ENCODE measurements at places on chromosomes 2 and 18. TPM values are rescaled to one million over a fixed set of nuclear protein-coding genes. Genes with fewer than 3 reads are reported as not detected.

- H3K4me3 ChIP-seq, result no peak overlapping the region
- H3K27ac ChIP-seq, result peak overlapping the region; percentile 37
- DNase-seq, result no peak
- peaks cover 17% of the 10 kb centered on the region for H3K4me1 ChIP-seq
Observed at GRCh38 chr2:8993196-8993901, 10.1 kb downstream of the MBOAT2 start.

DNA sequence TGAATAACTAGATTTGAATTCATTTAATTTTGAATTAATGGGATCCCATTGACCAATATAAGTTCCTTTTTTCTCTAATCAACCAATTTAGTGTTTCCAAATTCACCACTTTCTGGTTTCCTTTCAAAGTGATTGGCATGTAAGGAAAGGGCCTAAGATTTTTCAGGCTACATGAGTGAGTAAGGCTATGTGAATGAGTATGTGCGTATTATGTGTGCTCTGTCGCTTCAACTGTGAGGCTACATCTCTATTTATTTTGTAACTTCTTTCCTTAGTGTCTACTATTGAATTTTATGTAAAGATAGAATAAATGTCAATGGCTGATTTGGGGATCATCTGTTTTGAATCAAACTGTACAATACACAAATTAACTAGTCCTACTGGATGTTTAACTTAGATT lies 110.6 kb downstream of the ABCA12 start:
- no peak overlapping the region for H3K27ac ChIP-seq
- peak; percentile 71 for DNase-seq
- no peaks in the 10 kb centered on the region for H3K36me3 ChIP-seq
- H3K4me3 ChIP-seq, result no peak overlapping the region
- no peaks in the 10 kb centered on the region for H3K27me3 ChIP-seq
- peaks cover 12% of the 10 kb centered on the region for H3K4me1 ChIP-seq

- peak overlapping the region; percentile 27 for H3K27ac ChIP-seq
- no peaks in the 10 kb centered on the region for H3K36me3 ChIP-seq
- peaks cover 8% of the 10 kb centered on the region for H3K4me1 ChIP-seq
- H3K27me3 ChIP-seq, result no peaks in the 10 kb centered on the region
Observed at GRCh38 chr2:43707255-43708015, 31.2 kb upstream of the C1GALT1C1L start.

GRCh38 chr2:170145191-170145590 lies 32.8 kb upstream of the MYO3B start:
- H3K27ac ChIP-seq, result no peak overlapping the region
- H3K4me1 ChIP-seq, result no peaks in the 10 kb centered on the region
- no peaks in the 10 kb centered on the region for H3K36me3 ChIP-seq
- no peak overlapping the region for H3K4me3 ChIP-seq
- DNase-seq, result no peak

DNA sequence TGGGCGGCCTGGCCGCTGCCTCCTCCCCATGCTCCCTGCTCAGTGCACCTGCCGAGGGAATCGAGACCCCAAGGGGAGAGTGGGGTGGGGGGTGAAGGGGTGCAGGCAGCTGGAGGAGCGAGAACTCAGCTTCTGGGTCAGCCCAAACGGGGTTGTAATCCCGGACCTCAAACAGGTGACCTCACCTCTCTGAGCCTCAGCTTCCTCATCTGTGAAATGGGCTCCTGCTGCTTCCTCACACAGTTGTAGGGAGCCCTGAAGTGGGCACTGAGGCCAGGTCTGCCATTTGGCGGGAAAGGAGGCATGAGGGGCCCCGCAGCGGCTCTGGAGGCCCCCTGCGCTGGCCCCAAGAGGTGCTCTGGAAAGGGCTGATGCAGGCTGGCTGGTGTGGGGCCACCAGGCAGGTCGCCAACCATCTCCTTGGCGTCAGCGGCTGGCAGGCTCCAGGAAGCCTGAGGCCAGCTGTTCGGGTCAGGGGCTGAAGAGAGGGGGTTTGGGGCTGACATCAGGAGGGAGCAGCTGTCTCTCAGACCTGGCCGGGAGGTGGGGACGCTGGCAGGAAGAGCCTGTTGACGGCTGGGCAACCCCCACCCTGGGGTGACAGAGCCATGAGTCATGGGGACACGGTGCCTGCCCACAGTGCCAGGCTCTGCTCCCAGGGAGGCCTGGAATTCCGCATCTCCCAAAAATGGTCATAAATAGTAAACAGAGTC lies 4.9 kb downstream of the KLHL30 start:
- DNase-seq, result peak; percentile 97
- H3K4me1 ChIP-seq, result peaks cover 11% of the 10 kb centered on the region
- H3K4me3 ChIP-seq, result peak overlapping the region; percentile 18
- no peak overlapping the region for H3K27ac ChIP-seq
- no peaks in the 10 kb centered on the region for H3K36me3 ChIP-seq

GRCh38 chr18:32868406-32868805 lies 95.6 kb upstream of the KLHL14 start:
- H3K27me3 ChIP-seq, result no peaks in the 10 kb centered on the region
- DNase-seq, result no peak
- H3K4me3 ChIP-seq, result no peak overlapping the region
- no peaks in the 10 kb centered on the region for H3K4me1 ChIP-seq
- no peak overlapping the region for H3K27ac ChIP-seq

- H3K36me3 ChIP-seq, result no peaks in the 10 kb centered on the region
- no peaks in the 10 kb centered on the region for H3K4me1 ChIP-seq
- no peak overlapping the region for H3K27ac ChIP-seq
- no peaks in the 10 kb centered on the region for H3K27me3 ChIP-seq
Observed at GRCh38 chr2:186101616-186102015, 363.0 kb downstream of the FSIP2 start.

DNA sequence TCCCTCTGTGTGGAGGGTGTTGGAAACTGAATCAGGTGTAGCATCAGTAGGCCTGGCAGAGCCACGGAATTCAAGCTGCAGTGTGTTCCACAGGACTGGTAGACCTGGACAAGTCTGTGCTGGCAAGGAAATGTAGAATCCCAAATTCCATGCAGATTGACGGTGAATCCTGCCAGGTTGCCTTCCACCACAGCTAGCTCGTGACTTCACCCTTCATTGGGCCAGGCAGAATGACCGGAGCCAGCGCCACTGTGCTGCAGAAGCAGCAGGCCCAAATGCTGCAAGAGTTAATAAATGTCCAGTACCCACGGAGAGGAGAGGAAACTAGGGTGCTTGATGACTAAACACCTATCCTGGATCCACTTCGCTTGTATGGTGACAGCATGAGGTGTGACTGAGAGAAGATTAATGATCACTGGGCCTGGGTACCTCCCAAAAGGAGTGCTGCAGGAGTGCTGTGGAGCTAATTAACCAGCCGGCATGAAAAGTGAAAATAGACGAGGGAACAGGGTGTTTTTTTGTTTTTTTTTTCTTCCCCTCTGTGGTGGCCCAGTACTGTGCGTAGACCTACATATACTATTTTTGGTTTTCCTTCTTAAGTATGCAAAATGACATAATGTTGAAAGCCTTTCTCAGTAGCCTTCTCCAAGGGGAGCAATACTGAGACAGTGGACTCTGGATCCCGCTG lies 122.2 kb downstream of the TANC1 start:
- DNase-seq, result no peak
- H3K4me3 ChIP-seq, result no peak overlapping the region
- no peaks in the 10 kb centered on the region for H3K36me3 ChIP-seq
- peaks cover 59% of the 10 kb centered on the region for H3K4me1 ChIP-seq
- H3K27me3 ChIP-seq, result no peaks in the 10 kb centered on the region

- peaks cover 92% of the 10 kb centered on the region for H3K36me3 ChIP-seq
- peak overlapping the region; percentile 29 for H3K27ac ChIP-seq
- H3K27me3 ChIP-seq, result no peaks in the 10 kb centered on the region
- peak; percentile 63 for DNase-seq
- H3K4me3 ChIP-seq, result no peak overlapping the region
- H3K4me1 ChIP-seq, result peaks cover 87% of the 10 kb centered on the region
Observed at GRCh38 chr2:215410932-215411285, 25.0 kb downstream of the FN1 start.

DNA sequence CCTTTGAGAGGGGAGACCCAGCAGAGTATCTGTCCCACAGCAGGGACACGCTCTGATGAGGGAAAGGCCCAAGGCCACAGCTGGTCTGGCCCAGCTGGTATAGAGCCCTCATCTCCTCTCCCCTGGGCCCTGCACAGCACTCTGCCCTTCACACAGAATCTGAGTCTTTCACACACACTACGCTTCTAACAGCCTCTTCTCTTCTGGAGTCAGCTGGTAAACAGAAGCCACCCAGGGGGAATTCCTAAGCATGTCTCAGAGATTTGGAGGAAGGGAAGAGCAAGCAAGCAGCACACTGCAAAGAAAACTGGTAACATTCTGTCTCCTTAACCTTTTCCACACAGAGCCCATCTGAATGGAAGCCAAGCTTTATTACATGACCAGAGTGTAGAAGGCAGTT lies 121.1 kb upstream of the ACAA2 start:
- H3K27ac ChIP-seq, result no peak overlapping the region
- DNase-seq, result no peak
- no peaks in the 10 kb centered on the region for H3K4me1 ChIP-seq
- H3K4me3 ChIP-seq, result no peak overlapping the region
- H3K36me3 ChIP-seq, result no peaks in the 10 kb centered on the region
- H3K27me3 ChIP-seq, result peaks cover 3% of the 10 kb centered on the region

GRCh38 chr2:238267884-238268680 lies 20.3 kb downstream of the PER2 start:
- H3K27me3 ChIP-seq, result no peaks in the 10 kb centered on the region
- peaks cover 2% of the 10 kb centered on the region for H3K4me1 ChIP-seq
- H3K4me3 ChIP-seq, result no peak overlapping the region
- DNase-seq, result no peak
- no peak overlapping the region for H3K27ac ChIP-seq
- peaks cover 9% of the 10 kb centered on the region for H3K36me3 ChIP-seq

GRCh38 chr2:145765874-145766273 lies 1246.0 kb upstream of the ZEB2 start:
- no peak overlapping the region for H3K27ac ChIP-seq
- no peaks in the 10 kb centered on the region for H3K27me3 ChIP-seq
- no peaks in the 10 kb centered on the region for H3K36me3 ChIP-seq
- H3K4me3 ChIP-seq, result no peak overlapping the region
- no peak for DNase-seq
- peaks cover 6% of the 10 kb centered on the region for H3K4me1 ChIP-seq

GRCh38 chr18:28088477-28088876 lies 88.5 kb downstream of the CDH2 start:
- H3K4me1 ChIP-seq, result peaks cover 31% of the 10 kb centered on the region
- DNase-seq, result no peak
- H3K36me3 ChIP-seq, result no peaks in the 10 kb centered on the region
- H3K4me3 ChIP-seq, result no peak overlapping the region
- H3K27ac ChIP-seq, result peak overlapping the region; percentile 44

- H3K36me3 ChIP-seq, result no peaks in the 10 kb centered on the region
- no peak for DNase-seq
- H3K27ac ChIP-seq, result no peak overlapping the region
- no peaks in the 10 kb centered on the region for H3K27me3 ChIP-seq
Observed at GRCh38 chr18:8167026-8167425, 442.2 kb upstream of the RAB12 start.

- H3K4me3 ChIP-seq, result no peak overlapping the region
- no peak overlapping the region for H3K27ac ChIP-seq
- peaks cover 14% of the 10 kb centered on the region for H3K4me1 ChIP-seq
Observed at GRCh38 chr18:9364242-9364641, 29.7 kb downstream of the TWSG1 start.

DNA sequence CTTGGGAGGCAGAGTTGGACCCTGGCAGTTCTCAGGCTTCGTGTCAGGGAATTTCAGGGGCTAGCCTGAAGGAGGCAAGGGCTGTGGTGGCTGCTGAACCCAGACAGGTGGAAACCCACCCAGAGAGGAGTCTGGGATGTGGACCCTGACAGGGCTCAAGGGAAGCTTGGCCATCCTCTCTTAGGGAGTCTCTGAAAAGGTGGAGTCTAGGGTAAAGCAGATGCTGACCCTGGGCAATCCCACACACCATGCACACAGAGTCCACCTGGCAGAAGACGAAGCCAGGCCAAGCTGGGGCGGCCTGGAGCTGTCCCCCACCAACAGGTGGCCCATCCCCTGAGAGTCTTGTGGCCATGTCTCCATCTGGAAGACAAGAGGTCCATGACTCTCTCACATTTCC lies 41.2 kb upstream of the TEX51 start:
- H3K27ac ChIP-seq, result no peak overlapping the region
- H3K27me3 ChIP-seq, result no peaks in the 10 kb centered on the region
- no peaks in the 10 kb centered on the region for H3K4me1 ChIP-seq
- peak; percentile 68 for DNase-seq
- H3K4me3 ChIP-seq, result no peak overlapping the region

GRCh38 chr2:11592671-11593574 lies 59.1 kb downstream of the GREB1 start:
- no peak for DNase-seq
- H3K36me3 ChIP-seq, result no peaks in the 10 kb centered on the region
- H3K4me3 ChIP-seq, result no peak overlapping the region
- no peaks in the 10 kb centered on the region for H3K4me1 ChIP-seq
- H3K27ac ChIP-seq, result no peak overlapping the region
- no peaks in the 10 kb centered on the region for H3K27me3 ChIP-seq

GRCh38 chr2:231243866-231244265 lies 45.4 kb downstream of the ARMC9 start:
- H3K4me1 ChIP-seq, result peaks cover 8% of the 10 kb centered on the region
- H3K4me3 ChIP-seq, result no peak overlapping the region
- no peak overlapping the region for H3K27ac ChIP-seq
- peaks cover 28% of the 10 kb centered on the region for H3K36me3 ChIP-seq

Gene MALL
- 4.4 TPM for total RNA-seq

Gene NTSR2
- total RNA-seq, result not detected

Gene SERPINB10
- 0.29 TPM for total RNA-seq

Gene ITGAV
- 311 TPM for total RNA-seq
